RPMI7951 (cell line): ENCODE measurements at places on chromosomes 4 and X.
A peak's percentile ranks its signal among the peaks of the same experiment; 100 is the strongest.

GRCh38 chr4:94451051-94451694 lies 569 bp upstream of the PDLIM5 start:
- DNase-seq: peak; percentile 35

DNA sequence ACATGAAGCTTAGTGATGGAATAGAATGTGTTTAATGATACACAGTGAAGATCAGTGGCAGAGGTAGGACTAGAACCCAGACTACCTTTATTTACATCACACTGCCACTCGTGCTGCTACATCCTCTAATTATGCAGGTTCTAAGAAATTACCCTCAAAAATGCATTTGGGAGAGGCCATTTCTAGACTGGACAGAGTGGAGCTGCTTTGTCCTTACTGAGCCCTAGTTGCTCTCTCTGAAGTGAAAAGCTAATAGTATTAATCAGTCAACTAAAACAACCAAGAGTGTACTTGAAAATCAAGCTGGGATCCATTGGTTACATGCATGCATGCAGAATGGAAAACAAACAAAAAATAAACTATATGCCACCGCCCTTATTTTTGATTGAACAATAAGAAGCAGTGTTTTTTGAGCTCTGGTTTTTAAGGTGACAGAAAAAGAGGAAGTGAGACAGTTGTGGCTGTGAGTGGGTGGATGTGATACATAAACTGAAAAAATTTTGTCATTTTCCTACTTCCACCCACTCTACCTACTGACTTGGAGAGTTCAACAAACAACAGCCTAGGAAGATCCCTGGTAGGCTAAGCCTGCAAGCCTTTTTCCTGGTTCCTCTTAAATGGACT lies 6.8 kb upstream of the VSIG4 start:
- DNase-seq: no peak

- DNase-seq: peak; percentile 11
Measured at GRCh38 chrX:2974961-2975360, 31.4 kb upstream of the ARSH start.

DNA sequence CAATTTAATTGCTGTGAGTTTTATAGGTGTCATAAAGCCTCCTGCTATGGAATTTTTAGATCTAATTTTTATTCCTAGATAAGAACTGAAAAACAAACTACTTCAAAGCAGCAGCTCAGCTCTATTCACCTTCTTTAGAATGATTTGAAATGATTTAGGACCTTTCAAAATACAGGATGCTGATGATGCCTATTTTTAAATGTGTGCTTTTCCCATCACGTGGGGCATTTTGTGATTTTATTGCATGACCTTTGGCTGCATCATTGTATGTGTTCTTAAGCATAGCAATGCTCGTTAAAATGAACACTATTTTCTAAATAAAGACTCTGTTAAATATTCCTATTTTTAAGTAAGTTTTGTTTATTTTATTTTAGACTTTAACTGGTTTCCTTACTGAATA lies 537.3 kb downstream of the STPG2 start:
- no peak for DNase-seq

GRCh38 chr4:40199999-40200874 lies 3.4 kb downstream of the RHOH start:
- DNase-seq: peak; percentile 50

- DNase-seq: no peak
Measured at GRCh38 chr4:72290737-72291136, 258.9 kb downstream of the NPFFR2 start.

GRCh38 chr4:165058666-165059065 lies 5.0 kb downstream of the TRIM75 start:
- no peak for DNase-seq

GRCh38 chr4:8285976-8286718 lies 16.6 kb downstream of the HTRA3 start:
- no peak for DNase-seq

DNA sequence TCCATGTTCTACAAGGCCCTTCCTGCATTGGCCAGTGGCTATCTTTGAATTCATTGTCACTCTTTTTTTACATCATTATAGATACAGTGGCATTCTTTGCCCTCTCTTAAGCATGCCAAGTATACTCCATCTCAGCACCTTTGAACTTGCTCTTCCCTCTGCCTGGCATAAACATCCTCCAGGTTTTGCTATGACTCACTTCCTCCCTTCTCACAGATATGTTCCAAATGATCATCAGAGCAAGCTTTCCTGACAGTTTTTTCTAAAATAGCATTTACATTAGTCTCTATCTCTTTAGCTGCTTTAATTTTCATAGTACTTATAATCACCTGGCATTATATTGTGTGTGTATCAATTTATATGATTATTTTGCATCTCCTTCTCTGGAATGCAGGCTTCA lies 553.3 kb upstream of the MAGEB2 start:
- peak; percentile 89 for DNase-seq
